ENCODE measurements at places on chromosomes 3 and 15. TPM values are rescaled to one million over a fixed set of nuclear protein-coding genes. Genes with fewer than 3 reads are reported as not detected.

DNA sequence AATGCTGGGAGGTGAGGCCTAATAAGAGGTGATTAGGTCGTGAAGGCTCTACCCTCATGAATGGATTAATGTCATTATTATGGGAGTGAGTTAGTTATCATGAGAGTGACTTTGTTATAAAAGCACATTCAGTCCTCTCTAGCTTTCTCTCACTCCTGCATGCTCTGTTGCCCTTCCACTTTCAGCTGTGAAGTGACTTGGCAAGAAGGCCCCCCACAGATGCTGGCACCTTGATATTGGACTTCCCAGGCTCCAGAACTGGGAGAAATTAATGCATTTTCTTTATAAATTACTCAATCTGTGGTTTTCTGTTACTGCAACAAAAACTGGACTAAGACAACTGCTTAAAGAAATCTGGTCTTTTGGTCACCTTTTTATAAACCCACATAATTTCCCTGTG is 144.3 kb downstream of the FBN1 start:
- 0 out of 2 replicates have a peak overlapping the region, but pooled peaks have one; percentile 11 for H3K27ac ChIP-seq
- peaks cover 90% of the 10 kb centered on the region for H3K36me3 ChIP-seq
- DNase-seq: no peak
- no peaks in the 10 kb centered on the region for H3K27me3 ChIP-seq
- no peaks in the 10 kb centered on the region for H3K4me1 ChIP-seq
- H3K4me3 ChIP-seq: no peak overlapping the region

DNA sequence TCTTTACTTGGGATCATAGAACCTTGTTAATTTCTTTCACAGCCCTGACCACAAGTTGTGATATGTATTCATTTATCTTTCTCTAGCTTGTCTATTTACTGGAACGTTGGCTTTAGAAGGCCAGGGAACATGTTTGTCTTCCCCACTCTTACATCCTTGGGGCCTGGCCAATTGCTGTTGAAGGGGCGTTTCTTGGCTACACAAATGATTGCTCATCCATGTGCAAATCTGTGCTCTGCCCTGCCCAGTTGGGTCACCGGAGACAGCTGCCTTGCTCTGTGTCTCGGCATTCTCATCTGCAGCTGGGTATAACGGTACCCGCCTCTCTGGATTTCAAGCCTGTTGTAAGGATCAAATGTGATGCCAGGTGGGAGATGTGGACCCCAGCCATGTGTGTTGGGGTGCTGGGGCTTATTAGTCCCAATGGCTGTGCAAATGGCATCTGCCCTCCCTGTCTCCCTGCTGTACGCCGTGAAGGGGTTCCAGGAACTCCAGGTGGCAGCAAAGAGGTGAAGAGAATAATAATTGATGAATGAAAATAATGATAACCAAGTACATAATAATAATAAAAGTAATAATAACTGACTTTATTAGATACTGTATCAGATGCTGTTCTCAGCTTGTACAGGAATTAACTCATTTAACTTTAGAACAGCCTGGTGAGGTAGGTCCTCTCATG is 24.0 kb upstream of the TLE3 start:
- H3K4me3 ChIP-seq: no peak overlapping the region
- H3K36me3 ChIP-seq: no peaks in the 10 kb centered on the region
- H3K4me1 ChIP-seq: no peaks in the 10 kb centered on the region
- no peaks in the 10 kb centered on the region for H3K27me3 ChIP-seq
- no peak for DNase-seq

GRCh38 chr3:54965746-54966145 is 37.9 kb upstream of the LRTM1 start:
- H3K4me3 ChIP-seq: no peak overlapping the region
- H3K36me3 ChIP-seq: no peaks in the 10 kb centered on the region
- H3K27ac ChIP-seq: no peak overlapping the region
- no peaks in the 10 kb centered on the region for H3K27me3 ChIP-seq

GRCh38 chr15:25545017-25545416 is 106.2 kb upstream of the UBE3A start:
- H3K4me3 ChIP-seq: no peak overlapping the region
- H3K36me3 ChIP-seq: no peaks in the 10 kb centered on the region
- H3K27me3 ChIP-seq: no peaks in the 10 kb centered on the region
- no peaks in the 10 kb centered on the region for H3K4me1 ChIP-seq
- no peak overlapping the region for H3K27ac ChIP-seq

DNA sequence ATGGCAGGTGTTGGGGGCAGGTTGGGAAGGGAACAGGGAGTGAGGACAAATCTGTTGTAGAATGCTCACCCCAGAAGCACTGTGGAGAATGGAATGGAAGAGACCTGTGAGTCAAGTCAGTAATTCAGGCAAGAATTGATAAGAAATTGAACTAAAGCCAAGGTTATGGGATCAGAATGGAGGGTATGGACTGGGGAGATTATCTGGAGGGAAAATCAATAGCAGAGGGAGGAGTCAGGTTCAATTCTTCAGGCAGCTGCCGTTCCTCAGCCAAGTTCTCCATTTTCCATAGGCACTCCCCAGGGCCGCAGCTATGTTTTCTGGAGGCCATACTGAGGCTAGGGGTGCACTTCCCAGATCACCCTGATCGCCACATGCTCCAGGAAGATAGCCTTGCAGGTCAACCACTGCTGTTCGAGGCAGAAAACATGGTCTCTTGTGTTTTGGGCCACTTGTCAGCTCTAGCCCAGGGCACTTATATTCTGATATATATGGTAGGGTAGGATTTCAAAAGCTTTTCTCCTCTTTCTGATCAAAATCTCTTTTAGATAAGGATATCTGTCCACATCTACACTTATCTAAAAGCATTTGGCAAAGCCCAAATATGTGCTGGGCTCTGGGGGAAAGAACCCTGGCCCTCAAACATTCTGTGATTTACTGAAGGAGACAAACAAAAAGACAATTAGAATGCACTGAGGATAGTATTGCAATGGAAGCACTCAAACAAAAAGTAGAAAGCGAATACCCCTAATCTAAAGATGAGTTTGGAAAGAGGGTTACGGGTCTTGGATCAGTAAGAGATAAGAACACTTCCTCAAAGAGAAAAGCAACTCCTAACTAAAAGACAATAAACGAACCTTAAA is 92.3 kb downstream of the TMEM212 start:
- H3K4me1 ChIP-seq: no peaks in the 10 kb centered on the region
- H3K27ac ChIP-seq: no peak overlapping the region
- no peaks in the 10 kb centered on the region for H3K27me3 ChIP-seq
- no peak overlapping the region for H3K4me3 ChIP-seq
- DNase-seq: no peak

DNA sequence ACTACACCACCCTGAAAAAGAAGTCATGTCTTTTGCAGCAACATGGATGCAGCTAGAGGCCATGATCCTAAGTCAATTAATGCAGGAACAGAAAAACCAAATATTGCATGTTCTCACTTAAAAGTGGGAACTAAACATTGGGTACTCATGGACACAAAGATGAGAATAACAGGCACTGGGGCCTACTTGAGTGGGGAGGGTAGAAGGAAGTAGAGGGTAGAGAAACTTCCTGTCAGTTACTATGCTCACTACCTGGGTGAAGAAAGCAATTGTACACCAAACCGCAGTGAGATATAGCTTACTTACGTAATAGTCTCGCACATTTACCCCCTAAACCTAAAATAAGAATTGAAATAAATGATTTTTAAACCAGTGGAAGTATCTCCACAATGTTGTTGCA is 480.5 kb upstream of the ARRDC4 start:
- no peaks in the 10 kb centered on the region for H3K36me3 ChIP-seq
- H3K27ac ChIP-seq: no peak overlapping the region
- H3K4me1 ChIP-seq: no peaks in the 10 kb centered on the region
- no peak for DNase-seq
- H3K27me3 ChIP-seq: no peaks in the 10 kb centered on the region

GRCh38 chr3:166531730-166532129 is 694.5 kb upstream of the BCHE start:
- no peak overlapping the region for H3K27ac ChIP-seq
- no peak overlapping the region for H3K4me3 ChIP-seq
- no peaks in the 10 kb centered on the region for H3K27me3 ChIP-seq
- H3K36me3 ChIP-seq: no peaks in the 10 kb centered on the region
- DNase-seq: no peak

- peaks cover 6% of the 10 kb centered on the region for H3K27me3 ChIP-seq
- H3K36me3 ChIP-seq: no peaks in the 10 kb centered on the region
- no peaks in the 10 kb centered on the region for H3K4me1 ChIP-seq
- H3K4me3 ChIP-seq: no peak overlapping the region
- DNase-seq: no peak
Measured at GRCh38 chr15:38674448-38674847, 109.8 kb upstream of the RASGRP1 start.

DNA sequence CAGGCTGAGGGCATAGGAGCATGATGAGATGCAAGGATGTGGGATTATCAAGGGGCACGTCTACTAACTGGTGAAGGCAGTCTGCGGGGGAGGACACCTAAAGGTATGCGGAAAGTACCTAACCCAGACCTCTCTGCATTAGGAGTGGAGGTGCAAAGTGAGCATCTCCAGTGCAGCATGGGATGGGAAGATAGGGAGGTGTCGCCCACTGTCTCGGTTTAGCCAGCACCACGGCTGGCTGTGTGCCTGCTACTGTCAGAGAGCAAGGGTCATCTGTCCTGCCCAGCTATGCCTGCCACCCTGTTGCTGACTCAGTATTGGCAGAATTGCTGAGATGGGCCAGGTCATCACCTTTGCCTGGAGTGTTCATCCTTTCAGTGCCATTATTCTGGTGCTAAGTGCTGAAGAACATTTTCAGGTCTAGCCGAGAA is 40.1 kb downstream of the OXNAD1 start:
- H3K4me1 ChIP-seq: peaks cover 14% of the 10 kb centered on the region
- no peak overlapping the region for H3K27ac ChIP-seq
- no peak for DNase-seq
- no peak overlapping the region for H3K4me3 ChIP-seq

DNA sequence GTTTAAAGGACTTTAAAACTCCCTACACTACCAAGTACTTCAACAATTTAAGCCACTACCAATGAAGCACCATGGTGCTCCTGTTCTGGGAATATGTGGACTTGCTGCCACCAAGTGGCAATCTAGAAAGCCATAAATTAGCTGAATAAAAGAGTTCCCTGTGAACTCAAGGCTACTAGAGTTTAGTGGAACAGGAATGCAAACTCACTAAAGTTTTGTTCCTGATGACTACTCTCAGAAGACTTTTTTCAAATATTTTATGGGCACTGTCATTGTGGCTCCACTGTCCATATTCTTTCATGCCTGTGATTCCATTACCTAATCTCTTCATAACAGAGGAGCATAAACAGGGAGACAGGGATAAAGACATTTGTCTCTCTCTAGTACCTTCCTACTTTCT is 63.9 kb downstream of the TMCC1 start:
- no peaks in the 10 kb centered on the region for H3K36me3 ChIP-seq
- peak overlapping the region; percentile 86 for H3K27ac ChIP-seq
- H3K27me3 ChIP-seq: no peaks in the 10 kb centered on the region
- H3K4me1 ChIP-seq: peaks cover 36% of the 10 kb centered on the region
- peak; percentile 67 for DNase-seq

GRCh38 chr3:77795013-77795412 is 755.1 kb downstream of the ROBO2 start:
- no peaks in the 10 kb centered on the region for H3K27me3 ChIP-seq
- no peak for DNase-seq
- no peaks in the 10 kb centered on the region for H3K4me1 ChIP-seq
- no peaks in the 10 kb centered on the region for H3K36me3 ChIP-seq
- no peak overlapping the region for H3K4me3 ChIP-seq

- H3K27me3 ChIP-seq: no peaks in the 10 kb centered on the region
- H3K36me3 ChIP-seq: no peaks in the 10 kb centered on the region
- H3K4me1 ChIP-seq: peaks cover 10% of the 10 kb centered on the region
- H3K4me3 ChIP-seq: no peak overlapping the region
- H3K27ac ChIP-seq: no peak overlapping the region
- DNase-seq: peak; percentile 25
Measured at GRCh38 chr3:29581311-29581710, 300.4 kb downstream of the RBMS3 start.

DNA sequence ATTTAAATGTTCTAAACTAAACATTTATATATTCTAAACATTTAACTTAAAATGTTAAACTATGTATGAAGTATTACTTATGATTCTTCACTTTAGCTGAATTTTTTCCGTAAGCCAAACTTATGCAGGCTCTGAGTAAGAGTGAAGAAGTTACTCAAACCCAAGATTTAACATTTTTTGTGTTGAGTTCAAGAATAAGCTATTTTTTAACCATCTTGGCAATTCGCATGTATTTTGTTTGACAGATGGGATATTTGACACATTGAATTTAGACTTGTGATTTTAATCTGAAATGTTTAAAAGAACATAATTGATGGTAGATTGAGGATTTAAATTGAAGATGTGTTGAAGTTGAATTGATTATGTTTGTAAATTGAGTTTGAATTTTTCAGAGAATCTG is 14.6 kb upstream of the PPP2R3A start:
- no peak overlapping the region for H3K27ac ChIP-seq
- H3K27me3 ChIP-seq: no peaks in the 10 kb centered on the region
- no peak overlapping the region for H3K4me3 ChIP-seq

DNA sequence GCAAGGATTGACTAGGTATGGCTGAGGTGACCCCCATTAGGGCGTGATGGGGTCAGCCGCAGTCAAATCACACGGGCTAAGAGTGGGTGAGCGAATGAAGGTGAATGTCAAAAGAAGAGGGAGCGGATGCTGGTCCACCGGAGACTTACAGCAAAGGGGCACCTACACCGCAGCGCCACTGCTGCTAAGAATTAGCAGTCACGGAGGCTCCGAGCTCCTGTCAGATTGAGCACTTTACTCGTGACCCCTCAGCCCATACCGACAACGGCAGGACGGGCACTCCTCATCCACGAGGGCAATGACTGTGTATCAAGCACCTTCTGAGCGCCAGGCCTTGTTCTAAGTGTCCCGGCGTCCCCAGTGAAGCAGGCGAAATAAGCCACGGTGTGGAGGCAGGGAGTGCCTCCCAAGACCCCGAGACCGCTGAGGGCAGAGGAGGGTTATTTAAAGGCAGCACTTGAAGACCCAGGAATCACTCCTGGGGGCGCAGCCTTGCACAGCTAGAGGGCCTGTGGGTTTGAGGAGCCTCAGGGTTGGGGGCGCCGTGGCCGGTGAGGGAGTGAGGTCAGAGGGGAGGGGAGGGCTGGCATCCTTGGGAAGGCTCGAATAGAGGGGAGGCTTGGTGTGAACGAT is 61.6 kb upstream of the GATA2 start:
- H3K27ac ChIP-seq: no peak overlapping the region
- H3K4me1 ChIP-seq: peaks cover 17% of the 10 kb centered on the region
- DNase-seq: no peak
- no peaks in the 10 kb centered on the region for H3K27me3 ChIP-seq

DNA sequence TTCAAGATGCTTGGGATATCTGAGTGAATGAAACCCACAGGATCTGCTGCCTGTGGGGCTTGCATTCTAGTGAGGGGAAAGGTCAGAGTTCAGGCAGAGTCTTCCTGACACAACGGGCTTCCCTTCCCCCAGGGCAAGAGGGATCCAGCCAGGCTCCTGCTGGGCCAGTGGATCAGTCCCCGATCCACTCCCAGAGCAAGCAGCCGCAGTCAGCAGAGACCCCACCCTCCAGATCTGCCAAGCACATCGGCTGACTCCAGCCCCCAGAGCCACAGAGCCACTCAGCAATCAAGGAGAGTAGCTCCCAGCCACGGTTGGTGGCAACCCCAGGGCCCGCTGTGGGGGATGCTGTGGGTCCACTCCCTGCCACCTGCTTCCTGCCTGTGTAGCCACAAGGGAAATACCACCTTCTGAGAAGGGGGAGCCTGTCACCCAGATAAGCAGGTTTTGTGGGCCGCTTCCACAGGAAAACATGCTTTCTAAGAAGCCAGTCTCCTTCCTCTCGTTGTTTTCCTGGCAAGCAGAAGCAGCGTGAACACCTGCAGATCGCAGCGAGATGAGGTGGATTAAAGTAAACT is 44.9 kb downstream of the CPN2 start:
- no peaks in the 10 kb centered on the region for H3K36me3 ChIP-seq
- no peak overlapping the region for H3K27ac ChIP-seq
- DNase-seq: no peak
- no peak overlapping the region for H3K4me3 ChIP-seq
- no peaks in the 10 kb centered on the region for H3K4me1 ChIP-seq

SORD gene
- 25.9 TPM for total RNA-seq

RPL39L gene
- 29.4 TPM for total RNA-seq

MAP1A gene
- total RNA-seq: 37.3 TPM

XCR1 gene
- total RNA-seq: not detected

SPTBN5 gene
- total RNA-seq: 0.34 TPM

SYNPR gene
- total RNA-seq: not detected
